ENCODE measurements at places on chromosomes 2 and 18. TPM values are rescaled to one million over a fixed set of nuclear protein-coding genes. Genes with fewer than 3 reads are reported as not detected.

- DNase-seq: no peak
Measured at GRCh38 chr18:55416791-55417190, 171.2 kb downstream of the TCF4 start.

DNA sequence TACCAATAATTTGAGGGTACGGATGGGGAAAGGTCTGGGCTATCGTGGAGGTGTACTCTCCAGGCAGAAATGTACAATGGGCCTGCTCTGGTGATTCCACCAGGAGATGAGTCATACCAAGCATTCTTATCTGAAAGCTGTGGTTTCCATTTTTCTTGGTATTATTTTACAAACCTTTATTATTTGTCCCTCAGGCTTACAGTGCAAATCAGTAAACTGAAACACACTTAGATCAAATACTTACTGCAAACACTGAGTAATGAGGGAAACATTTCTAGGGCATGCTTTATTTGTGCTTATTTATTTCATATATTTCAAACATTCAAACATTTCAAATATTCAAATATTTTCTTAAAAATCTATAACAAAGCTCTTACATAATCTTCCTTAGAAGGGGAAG lies 319.8 kb downstream of the RND3 start:
- DNase-seq: no peak

GRCh38 chr2:46716927-46717326 lies 198.7 kb downstream of the MCFD2 start:
- DNase-seq: no peak

- no peak for DNase-seq
Measured at GRCh38 chr18:43847164-43848091, 570.1 kb upstream of the SYT4 start.

- DNase-seq: no peak
Measured at GRCh38 chr2:96564026-96564425, 27.5 kb downstream of the ARID5A start.

GRCh38 chr2:55500025-55500424 lies 19.5 kb upstream of the CFAP36 start:
- DNase-seq: no peak

Gene PID1
- 0.79 TPM for total RNA-seq

Gene GCKR
- 0.65 TPM for total RNA-seq
